ENCODE measurements at places on chromosomes 2 and 18.

- DNase-seq = no peak
These were observed 70.8 kb downstream of the EPHA4 start for GRCh38 chr2:221501210-221501882.

DNA sequence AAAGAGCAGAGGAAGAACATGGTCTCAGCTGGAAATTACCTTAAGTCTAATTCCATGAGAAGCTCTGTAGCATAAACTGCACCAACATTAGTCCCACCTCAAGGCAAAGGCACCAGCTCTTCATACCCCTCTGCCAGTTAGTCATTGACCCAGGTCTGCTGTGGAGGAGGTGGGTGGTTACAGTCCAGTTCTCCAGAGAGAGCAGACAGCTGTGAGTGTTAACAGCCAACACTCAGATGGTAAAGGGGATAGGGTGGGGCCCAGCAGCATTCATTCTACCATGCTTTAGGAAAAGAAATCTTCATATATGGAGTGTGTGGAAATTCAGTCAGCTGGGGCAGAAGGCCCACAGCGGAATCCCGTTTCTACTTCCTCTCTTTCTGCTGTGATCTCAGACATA is 159.7 kb upstream of the FBXO11 start:
- no peak for DNase-seq

DNA sequence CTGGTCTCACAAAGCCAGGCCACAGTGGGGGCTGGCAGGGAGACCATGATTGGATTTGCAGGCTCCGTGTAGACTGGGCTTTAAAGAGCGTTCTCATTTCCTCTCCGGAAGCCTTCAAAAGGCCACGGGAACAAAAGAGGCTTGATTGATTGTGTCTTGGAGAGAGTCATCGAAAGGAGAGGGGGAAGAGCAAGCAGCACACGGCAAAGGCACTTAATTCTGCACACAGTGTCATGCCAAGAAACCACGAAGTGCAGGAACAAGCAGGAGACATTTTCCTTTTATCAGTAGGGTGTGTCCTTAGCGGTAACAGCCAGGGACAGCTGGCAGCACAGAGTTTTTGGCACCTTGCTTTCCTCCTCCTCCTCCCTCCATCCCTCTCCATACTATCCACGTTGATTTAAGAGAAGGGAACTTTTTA is 47.7 kb downstream of the GLI2 start:
- DNase-seq = peak; percentile 10

DNA sequence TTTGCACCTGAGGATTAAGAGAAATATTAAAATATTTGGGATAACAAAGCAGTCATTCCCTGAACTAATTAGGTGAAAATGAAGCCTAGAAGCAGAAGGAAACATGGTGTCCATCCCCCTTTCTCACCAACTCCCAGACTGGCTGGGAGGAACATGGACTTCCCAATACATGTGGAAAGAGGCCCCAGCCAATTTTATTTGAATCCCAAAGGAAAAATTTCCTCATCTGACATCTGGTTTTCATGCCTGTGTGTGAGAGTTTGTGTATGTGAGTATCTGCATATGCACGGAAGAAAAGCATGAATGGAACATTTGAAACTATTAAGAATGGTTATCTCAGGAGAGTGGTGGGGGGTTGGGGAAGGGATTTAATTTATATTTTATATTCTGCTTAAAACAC is 84.3 kb downstream of the COPS8 start:
- DNase-seq = no peak

- peak; percentile 96 for DNase-seq
These were observed at the start of the genes C2orf76 and DBI for GRCh38 chr2:119366649-119367471. Gene C2orf76, minus strand, starts transcription at chr2:119366834. Its CDS starts 26,875 bp downstream, at chr2:119339959. Gene DBI, plus strand, starts transcription at chr2:119366977. Its CDS starts 75 bp downstream, at chr2:119367052.

DNA sequence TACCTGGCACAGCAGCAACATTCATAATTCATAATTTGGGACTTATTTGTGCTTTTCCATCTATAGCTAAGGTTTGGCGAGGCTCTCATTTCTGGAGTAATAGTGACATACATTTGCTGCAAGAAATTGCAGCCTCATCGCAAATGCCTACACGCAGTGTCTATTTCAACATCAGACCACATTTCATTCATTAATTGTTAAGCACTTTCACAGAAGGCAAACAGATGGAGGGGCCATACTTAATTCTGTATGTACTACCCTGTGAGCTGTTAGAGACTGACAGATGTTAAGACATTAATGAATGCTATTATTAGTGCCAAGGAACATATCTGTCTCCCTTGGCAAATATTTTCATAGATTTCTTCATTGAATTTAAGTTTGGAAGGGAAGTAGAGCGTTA is 125.7 kb downstream of the UXS1 start:
- no peak for DNase-seq

GRCh38 chr18:49764032-49764431 is 49.3 kb downstream of the ACAA2 start:
- DNase-seq = no peak

GRCh38 chr2:102003696-102004095 is 11.9 kb downstream of the IL1R2 start:
- DNase-seq = no peak

DNA sequence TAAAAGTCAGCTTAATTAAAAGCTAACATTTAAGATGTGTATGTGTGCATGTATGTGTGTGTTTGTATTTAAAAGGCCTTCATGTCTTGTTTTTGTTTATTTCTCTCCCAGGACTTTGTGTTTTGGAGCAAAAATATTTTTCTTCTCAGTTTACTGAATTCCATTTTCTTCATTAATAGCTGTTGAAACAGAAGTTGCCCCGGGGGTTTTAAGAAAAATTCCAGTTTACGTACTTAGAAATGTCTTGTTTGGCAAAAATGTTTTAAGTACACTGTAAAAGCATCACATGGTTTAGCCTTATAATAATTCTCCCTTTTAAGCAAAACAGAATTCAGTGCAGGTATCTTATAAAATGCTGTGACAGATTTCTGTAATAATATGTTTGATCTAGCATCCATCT is 1233.0 kb upstream of the NRXN1 start:
- DNase-seq = no peak

GRCh38 chr2:239305222-239305575 is 95.6 kb downstream of the HDAC4 start:
- DNase-seq = no peak

DNA sequence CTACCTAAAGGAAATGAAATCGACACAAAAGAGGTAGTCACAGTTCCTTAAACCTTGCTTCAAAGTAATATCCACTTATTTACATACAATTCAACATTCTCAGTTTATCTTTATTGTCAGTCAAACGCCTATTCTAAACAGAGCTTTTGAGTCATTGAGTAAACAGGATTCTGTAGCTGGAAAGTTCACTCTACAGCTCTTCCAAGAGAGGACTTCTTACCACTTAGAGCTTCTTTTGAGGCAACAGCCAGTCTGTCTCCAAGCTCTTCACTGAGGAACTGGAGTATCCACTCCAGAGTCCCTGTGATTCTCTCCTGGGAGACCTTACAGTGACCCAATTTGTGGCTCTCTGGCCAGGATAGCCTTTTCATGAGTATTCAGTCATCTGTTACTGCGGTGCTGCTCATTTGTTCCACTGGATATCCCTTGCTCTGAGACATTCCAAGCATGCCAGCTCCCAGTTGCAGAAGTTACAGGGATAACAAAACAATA is 210.9 kb upstream of the OSR1 start:
- DNase-seq = no peak

DNA sequence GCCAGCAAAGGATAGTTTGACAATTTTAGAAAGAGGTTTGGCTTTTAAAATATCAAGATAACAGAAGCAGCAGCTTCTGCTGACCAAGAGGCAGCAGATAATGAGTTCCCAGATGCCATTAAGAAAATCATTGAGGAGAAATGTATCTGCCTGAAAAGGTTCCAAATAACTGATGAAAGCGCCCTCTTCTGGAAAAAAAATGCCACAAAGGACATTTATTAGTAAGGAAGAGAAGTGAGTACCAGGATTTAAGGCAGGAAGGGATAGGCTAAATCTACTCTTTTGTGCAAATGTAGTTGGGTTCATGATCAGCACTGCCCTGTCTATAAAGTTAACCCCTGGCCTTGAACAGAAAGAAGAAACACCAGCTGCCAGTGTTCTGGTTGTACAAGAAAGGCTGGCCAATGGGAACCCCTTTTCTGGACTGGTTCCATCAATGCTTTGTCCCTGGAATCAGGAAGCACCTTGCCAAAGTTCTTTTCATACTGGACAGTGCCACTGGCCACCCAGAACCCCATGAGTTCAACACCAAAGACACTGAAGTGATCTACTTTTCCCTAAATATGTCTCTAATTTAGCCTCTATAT is 40.6 kb downstream of the DHX57 start:
- DNase-seq = peak; percentile 37

DNA sequence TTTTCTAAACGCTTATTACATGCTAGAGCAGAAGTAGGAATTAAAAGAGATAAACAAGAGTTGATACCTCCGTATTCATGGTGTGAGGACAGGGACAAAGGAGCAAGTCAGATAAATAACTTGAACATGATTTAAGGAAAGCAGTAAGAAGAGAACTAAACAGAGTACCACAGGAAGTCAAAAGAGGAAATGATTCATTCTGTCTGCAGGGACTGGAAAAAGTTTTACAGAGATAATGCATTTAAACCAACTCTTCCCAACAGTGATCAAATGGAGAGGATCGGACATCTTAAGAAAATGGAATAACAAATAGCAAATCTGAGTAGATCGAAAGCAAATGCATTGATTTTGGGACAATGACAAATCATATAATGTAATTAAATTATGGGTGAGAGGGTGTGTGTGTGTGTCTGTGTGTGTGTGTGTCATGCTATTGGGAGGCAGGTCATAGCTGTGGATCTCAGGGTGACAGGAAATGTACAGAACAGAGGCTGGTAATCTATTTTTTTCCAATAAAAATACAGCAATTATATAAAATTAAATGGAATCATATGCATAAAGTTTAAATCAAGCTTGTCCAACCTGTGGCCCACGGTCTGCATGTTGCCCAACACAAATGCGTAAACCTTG is 113.4 kb downstream of the MC4R start:
- no peak for DNase-seq

- no peak for DNase-seq
These were observed 210.4 kb upstream of the CXCR4 start for GRCh38 chr2:136328207-136328795.

DNA sequence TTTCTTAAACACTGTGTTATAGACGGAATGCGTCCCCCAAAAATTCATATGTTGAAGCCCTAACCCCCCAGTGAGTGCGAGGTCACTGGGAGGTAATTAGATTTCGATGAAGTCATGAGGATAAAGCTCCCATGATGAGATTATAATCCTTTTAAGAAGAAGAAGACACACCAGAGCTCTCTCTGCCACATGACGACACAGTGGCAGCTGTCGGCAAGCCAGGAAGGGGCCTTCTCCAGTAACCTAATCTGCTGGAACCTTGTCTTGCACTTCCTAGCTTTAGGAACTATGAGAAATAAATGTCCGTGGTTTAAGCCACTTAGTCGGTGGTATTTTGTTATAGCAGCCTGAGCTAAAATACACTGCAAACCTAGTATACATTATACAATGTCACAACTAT is 12.3 kb downstream of the TMEM237 start:
- no peak for DNase-seq

DNA sequence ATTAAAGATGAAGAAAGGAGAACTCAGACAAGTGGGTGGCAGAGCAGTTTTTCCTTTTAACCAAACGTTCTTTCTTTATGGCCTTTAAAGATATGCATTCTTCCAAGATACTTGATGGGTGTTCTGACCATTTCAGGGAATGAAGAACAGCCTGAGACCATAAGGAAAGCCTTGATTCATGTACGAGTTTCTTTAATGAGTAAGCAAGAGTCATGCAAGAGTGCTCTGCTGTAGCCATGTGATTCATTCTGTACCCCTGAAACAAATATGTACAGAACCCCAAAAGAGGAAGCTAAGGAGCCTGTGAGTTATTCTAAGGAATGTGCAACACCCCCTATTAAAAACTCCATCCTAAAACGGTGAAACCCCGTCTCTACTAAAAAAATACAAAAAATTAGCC is 372.8 kb downstream of the MTX2 start:
- no peak for DNase-seq

- no peak for DNase-seq
These were observed 170.7 kb upstream of the ERBB4 start for GRCh38 chr2:212709280-212709679.

DNA sequence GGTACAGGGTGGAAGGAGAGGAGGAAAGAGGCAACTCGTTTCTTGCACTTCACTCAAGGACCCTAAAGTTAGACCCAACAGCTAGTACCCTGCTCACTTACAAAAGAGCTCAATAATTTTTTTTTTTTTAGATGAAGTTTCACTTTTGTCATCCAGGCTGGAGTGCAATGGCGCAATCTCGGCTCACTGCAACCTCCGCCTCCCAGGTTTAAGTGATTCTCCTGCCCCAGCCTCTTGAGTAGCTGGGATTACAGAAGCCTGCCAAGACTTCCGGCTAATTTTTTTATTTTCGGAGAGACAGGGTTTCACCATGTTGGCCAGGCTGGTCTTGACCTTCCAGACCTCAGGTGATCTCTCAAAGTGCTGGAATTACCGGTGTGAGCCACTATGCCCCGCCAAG is 4.1 kb downstream of the ASB3 start:
- DNase-seq = no peak

DNA sequence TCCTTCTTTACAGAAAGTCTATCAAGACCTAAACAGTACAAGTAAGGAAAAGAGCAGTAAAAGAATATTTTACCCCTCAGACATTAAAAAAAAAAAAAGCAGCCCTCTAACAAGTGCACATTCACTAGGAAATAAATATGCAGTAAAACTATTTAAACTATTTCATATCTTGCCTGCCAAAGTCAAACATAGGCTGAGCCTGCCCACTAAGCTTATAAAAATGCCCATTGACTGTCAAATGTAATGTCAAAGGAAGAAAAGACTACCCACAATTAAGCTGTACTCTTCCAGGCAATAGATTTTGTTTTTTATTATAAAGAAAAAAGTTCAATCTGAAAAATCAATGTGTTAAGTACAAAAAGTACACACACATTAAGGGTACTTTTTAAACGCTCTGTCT is 11.8 kb downstream of the ALS2 start:
- no peak for DNase-seq

GRCh38 chr2:170815311-170815710 is 1.4 kb upstream of the GAD1 start:
- no peak for DNase-seq

- DNase-seq = no peak
These were observed 222.0 kb downstream of the TMEM182 start for GRCh38 chr2:102983786-102984185.

DNA sequence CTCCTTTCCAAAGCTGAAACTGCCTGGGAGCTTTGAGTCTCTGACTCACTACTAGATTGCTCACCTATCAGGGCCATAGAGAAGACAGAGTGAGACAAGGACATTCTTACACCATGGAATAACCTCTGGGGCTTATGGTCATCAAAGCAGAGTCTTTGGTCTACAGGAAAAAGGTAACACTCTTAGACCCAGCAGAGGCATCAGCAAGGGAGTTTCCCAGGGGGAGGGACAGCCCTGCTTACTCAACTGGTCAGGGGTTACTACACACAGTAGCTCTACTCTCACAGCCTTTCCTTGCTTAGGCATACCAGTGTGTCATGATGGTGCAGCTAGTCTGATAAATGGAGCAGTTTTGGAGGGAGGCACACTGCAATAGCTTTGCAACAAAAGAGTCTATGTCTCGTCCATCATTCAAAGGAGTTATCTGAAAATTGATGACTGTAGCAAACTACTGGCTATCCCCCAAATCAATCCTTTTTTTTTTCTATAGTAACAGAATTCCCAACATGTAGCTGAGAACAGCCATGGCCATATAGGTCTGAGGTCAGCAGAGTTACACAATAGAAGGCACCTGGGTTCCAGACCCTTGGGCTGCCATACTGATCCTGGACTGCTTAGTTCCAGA is 22.4 kb upstream of the CD28 start:
- DNase-seq = no peak

- no peak for DNase-seq
These were observed 267.8 kb upstream of the NCKAP5 start for GRCh38 chr2:133835821-133836619.

Measured in erythroblast (primary cell).